Activated CD8-positive, alpha-beta T cell treated with anti-CD3 and anti-CD28 coated beads for 36 hours (primary cell): ENCODE measurements at places on chromosomes 2 and 18. TPM values are rescaled to one million over a fixed set of nuclear protein-coding genes. Genes with fewer than 3 reads are reported as not detected.

The TEX44 gene
- not detected for total RNA-seq

- no peak overlapping the region for H3K4me3 ChIP-seq
- peaks cover 3% of the 10 kb centered on the region for H3K27me3 ChIP-seq
- DNase-seq = no peak
- no peaks in the 10 kb centered on the region for H3K36me3 ChIP-seq
Measured at GRCh38 chr2:147588191-147588590, 256.6 kb upstream of the ACVR2A start.

DNA sequence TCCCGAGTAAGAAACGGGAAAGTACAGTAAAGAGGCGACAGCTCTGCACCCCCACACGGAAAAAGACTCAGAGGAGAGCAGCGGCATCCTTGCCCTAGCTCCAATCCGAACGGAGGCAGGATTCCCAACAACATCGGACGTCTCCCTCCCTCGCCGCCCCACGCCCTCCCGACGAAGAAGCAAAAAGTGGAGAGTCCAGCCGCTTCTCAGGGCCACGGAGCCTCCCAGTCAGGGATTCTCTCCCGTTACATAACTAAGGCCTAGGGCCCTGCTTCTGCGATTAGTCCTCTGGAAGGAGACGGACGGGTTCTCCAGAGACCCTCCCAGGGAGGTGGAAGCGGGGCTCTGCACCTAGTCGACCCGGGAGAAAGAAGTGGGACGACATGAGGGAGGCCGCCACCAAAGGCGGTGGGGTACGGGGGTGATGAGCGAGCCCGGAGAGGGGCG lies 587 bp downstream of the SUMO1 start:
- peaks cover 30% of the 10 kb centered on the region for H3K4me1 ChIP-seq
- peak overlapping the region; percentile 69 for H3K27ac ChIP-seq
- H3K4me3 ChIP-seq = peak overlapping the region; percentile 98
- no peaks in the 10 kb centered on the region for H3K36me3 ChIP-seq
- no peaks in the 10 kb centered on the region for H3K27me3 ChIP-seq

DNA sequence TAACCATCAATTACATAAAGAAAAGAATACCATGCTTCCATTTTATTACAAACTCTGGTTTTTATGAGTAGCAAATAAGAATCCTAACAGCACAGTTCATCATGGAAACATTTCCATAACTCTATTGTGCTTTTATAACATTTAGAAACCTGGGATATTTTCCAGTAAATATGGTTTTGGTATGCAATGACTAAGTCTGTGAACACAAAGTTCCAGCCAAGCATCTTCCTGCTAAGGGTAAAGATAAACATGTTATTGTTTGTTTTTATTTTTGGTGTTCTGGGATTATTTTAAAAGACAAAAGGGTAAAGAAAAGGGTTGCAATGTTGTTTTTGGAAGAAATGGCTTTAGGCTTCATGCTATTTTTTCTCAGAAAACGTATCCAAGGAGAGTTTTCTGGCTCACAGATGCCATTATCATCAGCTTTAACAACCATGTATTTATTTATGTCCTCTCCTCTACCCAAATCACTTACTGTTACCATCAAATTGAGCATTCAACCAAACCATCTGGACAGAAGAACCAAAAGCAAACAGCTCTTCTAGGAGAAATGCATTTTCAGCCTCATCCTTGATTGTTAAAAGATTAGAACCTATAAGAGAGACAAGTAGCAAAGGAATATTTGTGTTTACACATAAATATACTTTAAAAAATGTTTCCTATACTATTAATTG lies 116.0 kb downstream of the PLA2R1 start:
- H3K36me3 ChIP-seq = no peaks in the 10 kb centered on the region
- DNase-seq = no peak
- H3K27me3 ChIP-seq = peaks cover 7% of the 10 kb centered on the region
- no peak overlapping the region for H3K27ac ChIP-seq
- no peak overlapping the region for H3K4me3 ChIP-seq
- no peaks in the 10 kb centered on the region for H3K4me1 ChIP-seq

- peaks cover 9% of the 10 kb centered on the region for H3K36me3 ChIP-seq
- H3K27ac ChIP-seq = no peak overlapping the region
- no peaks in the 10 kb centered on the region for H3K27me3 ChIP-seq
- H3K4me1 ChIP-seq = peaks cover 57% of the 10 kb centered on the region
- no peak for DNase-seq
- no peak overlapping the region for H3K4me3 ChIP-seq
Measured at GRCh38 chr2:168182550-168183249, 64.7 kb downstream of the STK39 start.

DNA sequence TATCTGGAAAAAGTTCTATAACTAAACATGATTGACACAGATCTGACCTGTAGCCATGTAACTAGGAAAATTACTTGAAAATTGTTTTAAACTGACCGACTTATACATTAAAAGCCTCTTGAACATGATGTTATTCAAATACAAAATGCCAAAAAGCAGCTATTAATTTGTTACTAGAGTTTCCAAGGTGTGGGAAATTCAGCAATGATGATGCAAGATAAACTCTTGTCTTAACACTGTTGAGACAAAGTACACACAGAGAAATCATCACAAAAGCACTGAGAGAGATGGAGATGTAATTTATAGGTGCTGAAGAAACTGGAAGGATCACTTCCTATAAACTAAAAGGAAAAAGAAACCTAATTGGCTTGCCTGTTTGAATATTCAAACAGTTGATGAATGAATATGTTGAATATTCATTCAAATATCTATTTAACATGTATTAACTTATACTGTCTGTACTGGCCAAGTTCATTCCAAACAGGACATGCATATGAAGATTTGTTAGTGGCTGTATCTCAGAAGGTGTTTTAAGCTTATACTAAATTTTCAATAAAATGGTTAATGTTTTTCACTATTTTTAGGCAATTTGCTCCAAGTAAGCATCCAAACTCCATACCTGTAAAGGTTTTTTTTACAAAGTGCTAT lies 34.6 kb upstream of the WDR75 start:
- H3K36me3 ChIP-seq = no peaks in the 10 kb centered on the region
- H3K4me3 ChIP-seq = no peak overlapping the region
- DNase-seq = no peak

GRCh38 chr2:156435396-156435717 lies 822 bp upstream of the GPD2 start:
- H3K36me3 ChIP-seq = peaks cover 16% of the 10 kb centered on the region
- H3K27ac ChIP-seq = peak overlapping the region; percentile 49
- peaks cover 38% of the 10 kb centered on the region for H3K4me1 ChIP-seq
- no peaks in the 10 kb centered on the region for H3K27me3 ChIP-seq
- peak overlapping the region; percentile 85 for H3K4me3 ChIP-seq

DNA sequence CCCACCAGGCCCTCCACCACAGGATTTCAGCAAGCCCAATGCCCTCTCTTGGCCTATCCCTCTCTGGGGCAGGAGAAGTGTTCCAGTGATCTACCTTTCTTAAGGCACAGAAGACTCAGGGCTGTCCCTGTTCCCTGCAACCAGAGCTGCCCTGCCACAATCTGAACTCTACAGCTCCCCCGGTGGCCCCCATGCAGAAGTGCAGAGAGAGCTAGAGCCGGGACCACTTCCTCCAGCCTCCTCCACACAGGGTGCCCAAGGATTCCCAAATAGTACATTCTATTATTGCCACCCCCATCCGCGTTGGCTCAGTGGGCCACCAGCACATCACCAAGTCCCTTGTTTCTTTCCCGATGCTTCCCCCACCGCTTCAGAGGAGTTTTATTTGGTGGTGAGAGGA lies 114.8 kb upstream of the PTPRM start:
- no peak overlapping the region for H3K4me3 ChIP-seq
- H3K36me3 ChIP-seq = no peaks in the 10 kb centered on the region
- H3K27ac ChIP-seq = no peak overlapping the region
- no peaks in the 10 kb centered on the region for H3K4me1 ChIP-seq
- H3K27me3 ChIP-seq = no peaks in the 10 kb centered on the region
- DNase-seq = peak; percentile 5
